ENCODE measurements at places on chromosomes 5 and 9.

DNA sequence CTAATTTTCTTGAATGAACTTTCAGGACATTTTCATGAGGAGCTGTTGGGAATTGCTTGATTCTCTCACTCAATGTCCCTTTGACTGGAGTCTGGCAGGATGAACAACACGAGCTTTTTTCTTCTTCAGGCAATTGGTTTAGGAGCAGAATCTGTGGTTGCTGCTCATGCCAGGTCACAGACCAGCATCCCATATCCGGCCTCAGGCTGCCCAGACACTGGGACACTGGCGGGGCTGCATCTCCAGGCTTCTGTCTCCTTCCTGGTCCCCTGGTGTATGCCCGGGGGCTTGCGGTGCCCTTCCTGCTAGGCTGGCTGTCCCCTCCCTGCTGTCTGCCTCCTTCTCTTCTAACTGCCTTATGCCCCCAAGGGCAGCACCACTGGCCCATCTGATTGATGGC, 311.5 kb upstream of the DAP start:
- no peak for DNase-seq

DNA sequence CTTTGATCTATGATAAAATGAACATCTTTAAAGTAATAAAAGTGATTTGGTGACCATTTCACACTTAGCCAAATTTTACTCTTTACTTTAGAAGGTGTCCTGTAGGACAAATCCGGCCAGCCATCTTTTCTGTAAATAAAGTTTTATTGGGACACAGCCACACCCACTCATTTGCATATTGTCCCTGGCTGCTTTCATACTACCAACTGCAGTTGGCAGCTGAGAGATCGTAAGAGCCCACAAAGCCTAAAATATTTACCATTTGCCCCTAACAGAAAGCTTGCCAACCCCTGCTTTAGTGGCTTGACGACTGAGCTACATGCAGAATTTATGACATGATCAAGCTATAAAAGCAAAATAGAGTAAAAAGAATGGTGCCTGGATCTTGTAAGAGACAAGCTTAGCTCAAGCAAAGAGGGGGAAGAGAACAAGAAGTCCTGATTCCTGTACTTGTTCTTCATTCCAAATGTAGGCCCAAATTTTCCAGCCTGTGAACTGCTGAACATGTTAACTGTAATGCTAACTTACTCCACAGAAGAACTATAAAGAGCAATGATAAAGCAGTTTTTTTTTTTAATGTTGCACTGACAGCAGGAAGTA, 7.4 kb upstream of the FBXO10 start:
- no peak for DNase-seq

DNA sequence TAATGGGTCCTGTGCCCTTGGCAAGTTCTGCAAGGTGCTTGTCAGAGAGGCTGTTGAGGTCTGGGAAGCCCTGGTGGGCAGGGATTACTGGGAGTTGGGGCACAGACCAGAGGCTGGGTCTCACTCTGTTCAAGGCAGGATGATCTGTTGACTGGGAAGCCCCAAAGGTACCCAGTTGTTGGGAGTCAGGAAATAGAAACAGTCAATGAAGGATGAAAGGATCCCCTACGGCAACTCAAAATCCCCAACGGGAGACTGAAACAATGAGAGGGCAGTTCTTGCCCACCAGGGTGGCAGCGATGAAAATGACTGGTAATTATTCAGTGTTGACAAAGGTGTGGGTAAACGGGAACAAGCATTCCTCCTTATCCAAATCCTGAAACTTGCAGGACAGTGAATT, 31.2 kb downstream of the BNIP1 start:
- DNase-seq, result no peak

DNA sequence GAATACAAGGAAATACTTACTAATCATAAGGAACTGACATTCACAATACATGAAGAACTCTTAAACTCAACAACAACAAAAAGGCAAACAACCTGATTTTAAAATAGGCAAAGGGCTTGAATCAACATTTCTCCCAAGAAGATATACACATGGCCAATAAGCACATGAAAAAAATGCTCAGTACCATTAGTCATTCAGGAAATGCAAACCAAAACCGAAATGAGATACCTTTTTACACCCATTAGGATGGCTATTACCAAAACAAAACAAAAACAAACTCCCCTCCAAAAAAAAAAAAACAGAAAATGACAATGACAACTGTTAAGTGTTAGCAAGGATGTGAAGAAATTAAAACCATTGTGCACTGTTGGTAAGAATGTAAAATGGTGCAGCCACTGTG, 104.1 kb upstream of the ZNF462 start:
- peak; percentile 9 for DNase-seq

DNA sequence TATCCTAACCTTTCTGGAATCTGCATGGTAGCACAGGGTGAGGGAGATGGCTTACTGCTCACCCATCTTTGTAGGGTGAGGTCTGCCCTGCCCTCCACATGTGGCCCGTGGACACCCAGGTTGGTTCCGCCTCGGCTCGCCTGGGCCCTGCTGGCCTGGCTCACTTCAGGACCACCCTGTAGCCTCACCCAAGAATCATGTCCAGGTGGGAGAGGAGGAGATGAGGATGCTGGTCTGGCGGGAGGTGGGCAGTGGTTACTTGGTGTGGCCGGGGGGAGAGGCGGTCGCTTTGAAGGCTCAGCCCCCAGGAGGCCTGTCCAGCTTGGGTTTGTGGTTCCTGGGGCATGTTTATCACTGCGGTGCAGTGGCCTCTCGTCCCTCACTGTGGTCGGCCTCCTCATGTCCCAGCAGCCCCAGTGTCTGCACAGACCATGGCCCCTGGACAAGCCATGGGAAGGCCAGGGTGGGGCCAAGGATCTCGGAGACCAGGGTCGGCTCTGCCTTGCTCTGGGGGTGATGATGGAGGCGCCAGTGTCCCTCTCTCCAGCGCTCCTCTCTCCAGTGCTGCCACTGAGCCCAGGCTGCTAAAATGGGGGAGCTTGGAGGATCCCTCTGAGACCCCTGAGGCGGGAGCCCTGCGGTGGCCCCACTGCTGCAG, 4.6 kb downstream of the OBP2B start:
- DNase-seq, result no peak

GRCh38 chr9:121363622-121363961, 6.5 kb downstream of the STOM start:
- DNase-seq, result no peak

DNA sequence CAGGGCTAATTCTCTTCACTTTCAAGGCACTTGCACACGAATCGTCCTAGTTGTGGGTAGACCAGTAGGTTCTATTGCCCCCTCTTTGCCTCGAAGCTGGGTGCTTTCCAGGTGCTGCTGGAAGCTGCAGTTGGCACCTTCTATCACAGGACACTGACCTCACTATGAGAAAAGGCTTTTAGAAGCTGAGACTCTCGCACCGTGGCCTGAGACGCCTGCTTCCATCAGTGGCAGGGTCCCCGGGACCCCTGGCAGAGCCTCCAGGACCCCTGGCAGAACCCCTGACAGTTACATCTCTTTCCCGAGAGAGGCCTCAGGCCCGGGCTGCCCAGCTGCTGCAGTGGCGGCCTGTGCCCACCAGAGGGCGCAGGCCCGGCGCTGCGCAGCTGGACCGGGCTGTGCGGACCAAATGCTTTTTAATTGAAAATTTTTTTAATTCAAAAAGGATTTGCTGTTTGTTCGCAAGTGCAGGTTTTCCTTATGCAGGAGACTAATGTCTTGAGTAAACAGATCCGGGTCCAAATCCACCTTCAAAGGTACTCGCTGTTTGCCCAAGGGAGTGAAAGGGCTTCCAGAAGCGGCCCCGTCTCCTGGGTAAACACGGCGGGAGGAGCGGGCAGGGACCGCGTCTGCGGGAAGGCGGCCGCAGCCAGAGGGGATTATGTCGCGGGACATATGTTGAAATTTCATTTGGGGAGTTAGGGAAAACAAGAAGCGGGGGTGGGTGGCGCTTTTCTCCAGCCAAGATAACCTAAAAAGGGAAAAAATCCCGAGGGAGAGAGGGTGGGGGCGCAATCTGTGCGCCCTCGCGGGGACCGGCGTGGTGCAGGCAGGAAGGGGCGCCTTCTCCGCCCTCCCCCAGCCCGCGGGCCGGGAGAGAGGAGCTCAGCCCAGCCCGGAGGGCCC, 114.5 kb upstream of the LMX1B start:
- peak; percentile 79 for DNase-seq

GRCh38 chr5:145104106-145104505, 731.0 kb downstream of the PRELID2 start:
- peak; percentile 34 for DNase-seq

DNA sequence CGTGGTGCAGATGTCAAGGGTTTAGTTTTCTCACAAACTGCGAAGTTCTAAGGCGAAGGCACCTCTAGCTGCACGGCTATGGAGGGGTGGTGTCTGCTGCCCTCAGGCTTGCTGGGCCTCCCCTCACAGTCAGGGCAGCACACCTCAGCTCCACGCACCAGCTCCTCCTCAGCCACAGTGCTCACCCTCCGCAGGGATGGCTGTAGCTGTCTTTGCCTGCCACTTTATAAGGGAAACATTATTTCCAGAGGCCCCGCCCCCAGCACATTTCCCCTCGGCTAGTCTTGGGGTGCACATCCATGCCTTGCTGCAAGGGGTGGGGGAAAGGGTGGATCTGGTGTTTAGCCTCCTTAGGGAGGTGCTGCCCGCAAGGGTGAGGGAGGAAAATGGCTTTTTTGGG, 154.6 kb downstream of the TRIO start:
- no peak for DNase-seq
